HFFc6 (cell line): ENCODE measurements at places on chromosomes 7 and 10.

DNA sequence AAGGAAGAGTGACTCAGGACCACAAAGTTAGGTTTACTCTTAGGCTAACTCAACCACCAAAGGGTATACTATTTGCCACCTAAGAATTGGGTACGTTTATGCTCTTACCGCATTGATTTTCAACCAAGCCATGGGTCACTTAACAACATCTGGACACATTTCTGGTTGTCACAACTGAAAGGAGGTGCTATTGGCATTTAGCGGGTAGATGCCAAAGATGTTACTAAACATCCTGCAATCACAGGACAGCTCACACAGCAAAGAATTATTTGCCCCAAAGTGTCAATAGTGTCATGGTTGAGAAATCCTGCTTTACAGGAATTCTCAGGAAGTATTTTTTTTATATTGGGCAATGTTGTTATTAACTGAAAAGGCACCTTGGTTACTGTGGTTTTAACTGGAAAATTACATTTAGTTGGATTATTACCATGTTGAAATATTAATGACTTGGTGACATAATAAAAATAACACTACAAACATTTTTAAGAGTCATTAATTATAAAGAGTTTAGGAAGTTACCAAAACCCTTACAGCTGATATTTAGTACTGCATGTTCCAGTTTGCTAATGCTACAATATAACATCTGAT lies 185.0 kb upstream of the TMEM196 start:
- H3K4me1 ChIP-seq, result no peaks in the 10 kb centered on the region; the same call in 1 of the 2 replicates
- H3K4me3 ChIP-seq, result no peak overlapping the region
- peaks cover 1% of the 10 kb centered on the region; the same call in 1 of the 2 replicates for H3K36me3 ChIP-seq
- H3K27me3 ChIP-seq, result no peaks in the 10 kb centered on the region
- peak; percentile 64 for DNase-seq
- peak overlapping the region; percentile 64; the same call in 1 of the 2 replicates for H3K27ac ChIP-seq

- no peaks in the 10 kb centered on the region for H3K36me3 ChIP-seq
- no peaks in the 10 kb centered on the region; the same call in 1 of the 2 replicates for H3K27me3 ChIP-seq
- DNase-seq, result no peak
These were observed 19.9 kb upstream of the SEC61G start for GRCh38 chr7:54778696-54779540.

DNA sequence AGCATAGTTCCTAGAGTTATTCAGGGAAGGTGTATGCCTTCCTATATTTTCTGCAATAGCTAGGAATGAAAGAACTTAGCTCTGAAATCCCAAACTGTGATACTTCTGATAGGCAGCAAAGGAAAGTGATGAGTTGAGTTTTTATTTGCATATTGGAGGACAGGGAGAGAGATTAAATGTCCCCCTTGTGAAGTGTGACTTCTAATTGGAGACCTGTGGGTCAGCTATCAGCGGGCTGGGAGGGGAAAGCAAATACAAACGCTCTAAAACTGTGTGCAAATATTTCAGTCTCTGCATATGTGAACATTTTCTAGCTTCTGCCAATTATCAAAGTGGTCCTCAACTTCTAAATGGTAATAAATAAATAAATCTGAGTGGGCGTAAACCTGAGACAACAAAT lies 203.3 kb downstream of the CACNB2 start:
- peaks cover 4% of the 10 kb centered on the region; the same call in 1 of the 2 replicates for H3K4me1 ChIP-seq
- DNase-seq, result no peak
- H3K4me3 ChIP-seq, result no peak overlapping the region
- no peak overlapping the region for H3K27ac ChIP-seq

DNA sequence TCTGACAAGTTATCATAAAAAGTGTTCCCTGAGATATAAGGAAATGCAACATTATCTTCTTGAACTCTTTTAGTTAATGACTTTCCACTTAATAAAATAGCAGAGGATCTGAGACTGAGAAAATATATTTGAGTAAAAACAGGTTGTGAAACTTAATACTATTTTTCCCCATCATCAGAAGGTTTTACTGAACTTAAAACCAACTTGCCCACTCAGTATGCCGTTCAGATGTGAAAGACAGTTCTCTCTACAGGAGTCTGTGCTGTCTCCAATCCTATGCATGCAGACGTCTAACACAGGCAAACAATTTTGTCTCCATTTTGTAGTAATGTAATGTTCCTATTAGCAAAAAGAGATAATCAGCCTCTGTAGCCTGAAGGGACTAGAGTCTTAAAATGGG lies 38.2 kb upstream of the CYP2C18 start:
- H3K4me3 ChIP-seq, result no peak overlapping the region
- DNase-seq, result no peak
- H3K36me3 ChIP-seq, result no peaks in the 10 kb centered on the region
- no peaks in the 10 kb centered on the region; the same call in 1 of the 2 replicates for H3K27me3 ChIP-seq
- H3K27ac ChIP-seq, result no peak overlapping the region

- H3K4me3 ChIP-seq, result no peak overlapping the region
- no peak overlapping the region for H3K27ac ChIP-seq
- H3K36me3 ChIP-seq, result no peaks in the 10 kb centered on the region
- H3K4me1 ChIP-seq, result peaks cover 19% of the 10 kb centered on the region
These were observed 140.5 kb downstream of the PKD1L1 start for GRCh38 chr7:47807756-47808155.

DNA sequence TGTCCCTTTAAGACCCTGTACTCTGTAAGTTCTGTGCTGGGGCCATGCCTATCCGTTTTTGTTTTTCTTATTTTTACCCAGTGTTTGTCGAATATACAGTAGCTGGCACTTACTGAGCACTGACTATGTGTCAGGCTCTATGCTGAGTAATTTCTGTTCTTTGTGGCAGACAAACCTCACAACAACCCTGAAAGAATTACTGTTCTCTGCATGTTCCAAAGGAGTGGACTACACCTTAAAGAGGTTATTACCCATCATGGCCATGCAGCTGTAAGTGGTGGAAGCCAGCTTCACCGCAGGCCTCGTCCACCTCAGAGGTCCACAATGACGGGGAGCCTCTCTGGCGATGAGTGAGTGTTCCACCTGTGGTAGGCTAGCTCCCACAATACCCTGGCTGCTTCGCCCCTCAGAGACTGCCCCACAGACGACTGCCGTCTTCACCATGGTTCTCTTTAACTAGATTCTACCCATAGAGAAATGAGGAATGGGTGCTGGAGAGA lies 30.1 kb upstream of the RBM20 start:
- H3K27ac ChIP-seq, result no peak overlapping the region
- H3K36me3 ChIP-seq, result no peaks in the 10 kb centered on the region
- no peak for DNase-seq
- H3K4me1 ChIP-seq, result peaks cover 15% of the 10 kb centered on the region
- H3K27me3 ChIP-seq, result peaks cover 10% of the 10 kb centered on the region

DNA sequence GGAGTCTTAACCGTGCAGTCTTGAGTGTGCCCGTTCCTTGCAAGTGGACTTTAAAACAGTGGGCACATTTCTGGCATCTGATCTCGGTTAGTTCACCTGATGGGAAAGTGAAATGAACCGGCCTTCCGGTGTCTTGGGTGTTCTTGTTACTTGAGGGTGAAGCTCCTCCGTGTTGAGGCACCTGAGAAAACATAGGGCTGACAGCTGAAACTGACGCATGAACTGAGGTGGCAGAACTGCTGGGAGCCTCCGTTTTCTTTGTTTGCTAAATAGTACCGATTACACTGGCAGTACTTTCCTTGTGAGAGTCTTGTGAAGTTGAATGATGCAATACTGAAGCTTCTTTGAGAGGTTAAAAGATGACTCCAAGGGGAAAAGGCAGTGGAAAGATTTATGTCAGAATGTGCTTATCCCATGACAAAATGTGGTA lies 62.8 kb upstream of the SAMD8 start:
- peaks cover 1% of the 10 kb centered on the region for H3K27me3 ChIP-seq
- H3K27ac ChIP-seq, result no peak overlapping the region
- H3K4me1 ChIP-seq, result no peaks in the 10 kb centered on the region
- DNase-seq, result no peak
- no peak overlapping the region for H3K4me3 ChIP-seq
- no peaks in the 10 kb centered on the region for H3K36me3 ChIP-seq

GRCh38 chr7:94401428-94401814 lies 6.7 kb downstream of the COL1A2 start:
- peaks cover 94% of the 10 kb centered on the region for H3K36me3 ChIP-seq
- H3K4me1 ChIP-seq, result peaks cover 79% of the 10 kb centered on the region
- DNase-seq, result no peak
- H3K4me3 ChIP-seq, result peak overlapping the region; percentile 100
- H3K27ac ChIP-seq, result peak overlapping the region; percentile 90

GRCh38 chr10:124917428-124918190 lies 24.3 kb upstream of the ZRANB1 start:
- H3K4me3 ChIP-seq, result peak overlapping the region; percentile 99
- peak; percentile 29 for DNase-seq
- peaks cover 44% of the 10 kb centered on the region for H3K4me1 ChIP-seq
- no peaks in the 10 kb centered on the region; the same call in 1 of the 2 replicates for H3K27me3 ChIP-seq
- H3K27ac ChIP-seq, result peak overlapping the region; percentile 97

DNA sequence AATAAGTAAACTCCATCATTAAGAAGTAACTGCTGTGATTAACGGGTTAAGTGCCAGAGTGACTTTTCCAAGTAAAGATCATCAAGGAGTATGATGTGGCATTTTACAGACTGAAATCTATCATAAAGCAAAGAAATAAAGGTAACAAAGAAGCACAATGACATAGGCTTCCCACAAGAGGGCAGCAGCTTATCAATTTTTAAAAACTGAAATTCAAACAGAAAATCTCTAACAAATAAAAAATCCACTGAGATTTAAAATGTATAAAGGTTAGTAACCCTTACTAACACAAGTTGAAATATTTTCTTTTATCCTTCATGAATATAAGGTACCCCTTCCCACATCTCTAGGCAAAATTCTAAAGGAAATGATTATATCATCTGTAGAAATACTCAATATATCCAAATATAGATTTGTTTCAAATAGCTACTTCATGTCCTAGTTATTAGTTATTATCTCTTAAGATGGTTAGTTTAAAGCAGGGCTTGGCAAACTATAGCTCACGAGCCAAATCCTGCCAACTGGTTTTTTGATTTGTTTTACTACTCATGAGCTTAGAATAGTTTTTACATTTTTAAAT lies 29.2 kb downstream of the FAM3C start:
- H3K36me3 ChIP-seq, result peaks cover 4% of the 10 kb centered on the region; the same call in 1 of the 2 replicates
- H3K4me3 ChIP-seq, result no peak overlapping the region
- peaks cover 8% of the 10 kb centered on the region for H3K4me1 ChIP-seq
- H3K27ac ChIP-seq, result no peak overlapping the region; the same call in 1 of the 2 replicates
- H3K27me3 ChIP-seq, result no peaks in the 10 kb centered on the region
- peak; percentile 28 for DNase-seq

GRCh38 chr7:104029765-104030164 lies 40.3 kb upstream of the RELN start:
- H3K4me1 ChIP-seq, result no peaks in the 10 kb centered on the region
- H3K27me3 ChIP-seq, result peaks cover 5% of the 10 kb centered on the region; the same call in 1 of the 2 replicates
- no peak overlapping the region for H3K27ac ChIP-seq
- DNase-seq, result no peak

DNA sequence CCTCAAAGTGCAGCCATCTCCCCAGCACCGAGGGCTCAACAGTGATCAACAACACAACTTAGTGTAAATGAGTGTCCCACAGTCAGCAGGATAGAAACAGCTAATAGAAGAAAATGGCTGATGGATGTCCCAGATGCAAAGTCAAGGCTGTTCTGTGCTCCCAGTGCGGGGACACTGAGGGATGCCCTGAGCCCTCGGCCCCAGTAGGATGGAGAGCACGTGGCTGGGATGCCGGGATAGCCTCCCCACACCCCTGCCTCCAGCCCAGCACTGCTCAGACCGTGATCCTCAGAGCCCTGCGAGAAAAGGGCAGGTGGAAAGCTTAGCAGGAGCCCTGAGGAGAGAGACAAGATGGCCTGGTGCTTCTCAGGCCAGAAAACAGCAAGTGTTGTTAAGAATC lies 243.9 kb upstream of the TCERG1L start:
- H3K36me3 ChIP-seq, result 0 out of 2 replicates have a peak, but pooled peaks cover 9% of the 10 kb centered on the region
- no peak for DNase-seq
- no peak overlapping the region for H3K27ac ChIP-seq
- H3K4me3 ChIP-seq, result no peak overlapping the region

GRCh38 chr7:41994746-41995110 lies 242.3 kb downstream of the GLI3 start:
- peaks cover 51% of the 10 kb centered on the region for H3K4me1 ChIP-seq
- 0 out of 2 replicates have a peak, but pooled peaks cover 2% of the 10 kb centered on the region for H3K36me3 ChIP-seq
- no peak overlapping the region for H3K4me3 ChIP-seq
- H3K27me3 ChIP-seq, result no peaks in the 10 kb centered on the region
- no peak overlapping the region for H3K27ac ChIP-seq
